Prostate gland (tissue), 2 donors: ENCODE measurements at places on chromosomes 2 and 18. TPM values are rescaled to one million over a fixed set of nuclear protein-coding genes. Genes with fewer than 3 reads are reported as not detected.
A peak's percentile ranks its signal among the peaks of the same experiment; 100 is the strongest.

- no peak for DNase-seq
These were observed 607.5 kb upstream of the SLC39A10 start for GRCh38 chr2:195049372-195050031.

GRCh38 chr2:108288534-108289106 is at the start of gene SULT1C2:
Gene SULT1C2, plus strand, starts transcription at chr2:108288895. Its CDS starts 4,773 bp downstream, at chr2:108293668.
- no peak for DNase-seq

- DNase-seq: peak; percentile 61
These were observed 257.7 kb downstream of the PTGR3 start for GRCh38 chr18:74951165-74951760.

DNA sequence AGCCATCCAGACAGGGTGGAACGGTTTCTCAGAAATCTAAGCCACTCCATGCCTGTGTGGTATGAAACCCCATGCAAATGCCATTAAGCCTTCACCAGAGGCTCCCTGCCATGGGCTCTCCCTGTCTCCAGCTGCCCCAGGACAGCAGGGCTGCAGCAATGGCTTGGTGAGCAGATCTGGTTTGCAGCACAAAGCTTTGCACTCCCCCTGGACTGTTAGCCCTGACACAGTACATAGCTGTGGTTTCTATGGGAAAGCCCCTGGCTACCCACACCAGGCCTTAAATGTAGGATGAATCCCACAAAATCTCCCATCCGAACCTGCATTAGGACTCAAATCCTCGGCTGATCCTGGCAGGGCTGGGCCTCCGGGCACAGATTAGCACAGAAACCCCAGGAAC is 291.6 kb downstream of the TNS1 start:
- DNase-seq: no peak

LINC00305 gene
- not detected for total RNA-seq

TSPYL6 gene
- not detected for total RNA-seq
